A549 (cell line): ENCODE measurements at places on chromosomes 16 and 17.

GRCh38 chr17:48541036-48541576 lies 3.8 kb downstream of the HOXB2 start:
- DNase-seq, result no peak

- no peak for DNase-seq
Observed at GRCh38 chr17:29616300-29617048, 6.2 kb downstream of the CORO6 start.

GRCh38 chr17:28532050-28532960 lies 20.1 kb downstream of the UNC119 start:
- DNase-seq, result no peak

GRCh38 chr17:57599271-57600045 lies 145.6 kb downstream of the CCDC182 start:
- DNase-seq, result no peak

- DNase-seq, result no peak
Observed at GRCh38 chr17:50871364-50871763, 5.2 kb upstream of the TOB1 start.

GRCh38 chr17:9976283-9977179 lies 71.5 kb upstream of the RCVRN start:
- DNase-seq, result no peak

- DNase-seq, result no peak
Observed at GRCh38 chr17:69978056-69978646, 96.9 kb upstream of the KCNJ16 start.

DNA sequence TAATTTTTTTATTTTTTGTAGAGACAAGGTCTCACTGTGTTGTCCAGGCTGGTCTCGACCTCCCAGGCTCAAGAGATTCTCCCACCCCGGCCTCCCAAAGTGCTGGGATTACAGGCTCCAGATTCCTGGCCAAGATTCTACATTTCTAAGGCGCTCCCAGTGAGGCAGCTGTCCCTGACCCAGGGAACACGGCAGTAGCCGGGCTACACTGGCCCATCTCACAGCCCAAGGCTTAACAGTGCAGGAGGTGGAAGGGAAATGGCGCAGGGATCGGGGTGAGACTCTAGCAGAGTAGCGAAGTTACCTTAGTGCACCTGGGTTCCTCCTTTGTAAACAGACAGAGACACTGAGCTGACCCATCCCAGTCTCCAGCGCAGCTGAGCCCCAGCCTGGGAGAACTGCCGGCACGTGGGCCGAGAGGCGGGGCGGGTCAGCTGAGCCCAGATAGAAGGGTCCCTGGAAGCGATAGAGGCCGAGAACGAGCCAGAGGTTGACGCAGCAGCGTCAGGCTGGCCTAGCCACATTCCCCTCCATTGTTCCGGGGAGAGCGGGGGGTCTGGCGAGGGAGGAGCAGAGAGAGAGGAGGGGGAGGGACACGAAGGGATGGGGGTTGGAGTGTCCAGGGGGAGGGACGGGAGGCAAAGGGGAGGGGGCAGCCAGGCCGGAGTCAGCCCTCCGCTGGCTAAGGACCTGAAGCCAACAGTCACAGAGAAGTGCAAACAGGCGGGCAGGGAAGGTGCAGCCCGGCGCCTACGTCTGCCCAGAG lies 2.5 kb downstream of the CARHSP1 start:
- DNase-seq, result no peak

GRCh38 chr17:61846761-61847375 lies 16.5 kb downstream of the BRIP1 start:
- no peak for DNase-seq
